Stimulated activated CD4-positive, alpha-beta T cell treated with anti-CD3 and anti-CD28 coated beads, Interleukin-1b, Interleukin-23, amount 100 ng/mL, for 24 hours (primary cell): ENCODE measurements at places on chromosomes 5 and 9.

- no peak for DNase-seq
These were observed 317.0 kb upstream of the RPS23 start for GRCh38 chr5:82595113-82595512.

GRCh38 chr5:125130591-125130990, 384.2 kb upstream of the ZNF608 start:
- no peak for DNase-seq

GRCh38 chr5:16617274-16617968, 624 bp upstream of the RETREG1 start:
- peak; percentile 16 for DNase-seq

- no peak for DNase-seq
These were observed 241.9 kb downstream of the IRX1 start for GRCh38 chr5:3837506-3837905.

DNA sequence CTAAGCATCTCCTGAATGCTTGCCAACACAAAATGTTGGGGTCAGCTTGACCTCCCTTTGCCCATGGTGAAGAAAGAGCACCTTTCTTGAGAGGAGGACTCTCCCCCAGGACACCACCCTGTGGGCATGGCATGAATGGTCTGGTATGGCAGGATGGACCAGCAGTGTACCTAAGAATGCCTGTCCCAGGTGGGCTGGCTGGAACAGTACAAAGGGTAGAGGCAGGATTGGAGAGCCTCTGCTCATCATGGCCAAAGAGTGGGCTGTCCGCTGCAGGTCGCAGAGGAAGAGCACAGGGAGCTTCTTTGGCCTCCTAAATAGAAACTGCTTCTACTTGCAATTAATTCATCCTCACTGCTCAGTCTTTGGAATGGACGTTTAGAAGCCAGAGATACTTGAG, 131.6 kb upstream of the OSMR start:
- no peak for DNase-seq

DNA sequence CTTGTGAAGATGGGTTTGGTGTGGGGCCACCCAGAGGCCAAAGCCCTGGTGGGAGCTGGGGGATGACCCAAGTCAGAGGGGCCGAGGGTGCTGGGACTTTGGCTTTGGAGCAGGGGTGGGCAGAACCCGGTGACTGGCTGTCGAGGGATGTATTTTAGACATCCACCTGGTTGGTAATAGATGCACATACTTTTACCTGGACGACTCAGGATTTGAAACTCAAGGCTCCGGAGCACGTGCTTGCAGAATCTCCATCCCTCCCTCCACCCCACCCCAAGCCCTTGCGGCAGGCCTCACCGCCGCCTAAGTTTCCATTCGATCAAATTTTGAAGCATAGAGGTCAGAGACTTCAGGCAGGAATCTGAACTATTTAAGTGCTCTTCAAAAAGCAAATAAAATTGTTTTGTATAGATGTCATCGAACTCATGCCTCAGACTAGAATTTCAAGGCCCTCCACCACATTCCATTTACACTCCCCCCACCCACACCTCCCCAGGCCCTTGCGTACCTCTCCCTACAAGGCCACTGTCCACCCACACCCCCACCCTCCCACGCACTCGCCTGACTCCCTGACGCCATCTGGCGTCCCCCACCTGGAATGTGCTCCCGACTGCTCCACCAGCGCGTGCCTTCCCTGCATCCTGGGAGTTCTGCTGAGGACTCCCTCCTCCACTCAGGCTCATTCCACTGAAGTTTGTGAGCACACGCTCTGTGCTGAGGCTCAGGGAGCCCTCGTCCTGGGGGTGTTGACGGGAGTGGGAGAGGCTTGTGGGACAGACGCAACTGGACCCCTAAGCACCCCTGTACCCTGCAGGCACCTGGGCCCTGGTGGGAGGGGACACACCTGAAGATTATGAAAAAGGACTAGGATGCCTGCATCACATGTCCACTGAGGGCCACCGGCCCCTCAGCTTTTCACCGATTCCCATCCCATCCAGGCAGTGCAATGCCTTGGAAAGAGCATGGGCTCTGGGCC, 56.4 kb upstream of the RPL26L1 start:
- no peak for DNase-seq

DNA sequence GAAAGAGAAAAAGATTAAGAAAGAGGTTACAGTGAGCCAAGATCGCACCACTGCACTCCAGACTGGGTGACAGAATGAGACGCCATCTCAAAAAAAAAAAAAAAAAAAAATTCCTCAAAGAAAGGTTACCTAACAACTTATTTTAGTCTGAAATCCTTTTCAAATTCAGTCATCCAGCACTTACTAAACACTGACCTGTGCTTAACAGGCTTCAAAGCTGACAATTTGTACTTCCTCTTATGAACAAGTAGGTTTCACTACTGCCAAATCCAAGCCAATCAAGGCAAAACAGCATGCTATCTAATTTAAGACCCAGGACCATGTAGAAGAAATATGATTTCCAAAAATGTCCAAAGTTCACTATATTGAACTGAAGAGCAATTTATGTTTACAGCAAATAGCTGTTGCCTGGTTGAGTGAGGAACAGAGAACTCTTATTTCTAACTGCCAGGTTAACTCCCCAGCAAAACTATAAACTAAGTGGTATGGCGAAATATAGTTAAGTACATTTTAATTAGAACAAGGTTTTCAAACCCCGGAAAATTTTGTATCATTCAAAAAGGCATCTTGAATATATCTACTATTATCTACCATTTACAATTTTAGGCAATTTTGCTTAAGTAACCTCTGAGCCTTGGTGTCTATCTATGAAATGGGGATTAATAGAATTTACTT, 13.4 kb downstream of the PWWP2A start:
- DNase-seq, result no peak

GRCh38 chr9:125444166-125444565, 182.5 kb downstream of the GAPVD1 start:
- DNase-seq, result no peak

- DNase-seq, result no peak
These were observed 46.8 kb downstream of the SLC1A3 start for GRCh38 chr5:36653044-36653705.

- DNase-seq, result no peak
These were observed 5.4 kb downstream of the SNX2 start for GRCh38 chr5:122780296-122780695.

- DNase-seq, result no peak
These were observed 3.9 kb downstream of the GRK6 start for GRCh38 chr5:177430140-177430951.

DNA sequence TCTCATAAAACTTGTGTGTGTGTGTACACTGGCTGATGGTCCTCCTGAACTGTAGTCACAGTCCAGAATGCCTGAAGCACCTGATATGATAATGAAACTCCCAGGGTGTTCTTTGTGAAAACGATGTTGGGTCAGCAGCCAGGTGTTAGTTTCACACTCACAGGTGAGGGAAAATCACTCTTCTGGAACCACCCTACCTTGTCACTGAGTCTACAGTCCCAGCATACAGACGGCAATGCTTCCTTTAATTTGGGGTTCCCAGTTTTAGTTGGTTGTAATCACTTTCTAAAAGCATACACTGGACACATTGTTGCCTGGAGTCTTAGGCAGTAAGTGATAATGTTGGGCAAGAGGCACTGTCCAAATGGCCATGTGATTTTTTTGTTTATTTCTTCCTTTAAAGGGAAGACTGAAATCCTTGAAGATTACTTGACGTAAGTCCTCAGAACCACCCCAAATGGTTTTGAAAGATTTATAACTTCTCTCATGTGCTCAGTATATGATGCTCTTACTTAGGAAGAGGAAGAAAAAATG, 18.2 kb upstream of the MGAT1 start:
- DNase-seq, result no peak

DNA sequence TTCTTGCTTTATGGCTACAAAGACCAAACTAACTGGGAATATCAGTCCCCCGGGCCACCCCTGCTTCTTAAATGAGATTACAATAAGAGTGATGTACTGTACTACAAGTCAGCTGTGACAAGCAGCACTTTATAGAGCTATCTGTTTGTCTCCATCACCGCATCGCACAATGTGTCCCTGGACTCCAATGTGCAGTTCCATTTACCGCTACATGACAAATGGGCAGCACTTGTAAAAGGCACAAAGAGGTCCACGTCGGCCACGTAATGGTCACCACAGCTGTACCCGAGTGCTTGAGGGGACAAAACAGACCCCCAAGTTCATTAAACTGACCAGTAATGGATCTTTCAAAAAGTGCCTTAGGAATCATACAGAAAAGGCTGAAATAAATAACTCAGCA, 54.1 kb downstream of the PSMB7 start:
- no peak for DNase-seq

GRCh38 chr5:83387041-83387440, 84.5 kb upstream of the VCAN start:
- DNase-seq, result no peak

DNA sequence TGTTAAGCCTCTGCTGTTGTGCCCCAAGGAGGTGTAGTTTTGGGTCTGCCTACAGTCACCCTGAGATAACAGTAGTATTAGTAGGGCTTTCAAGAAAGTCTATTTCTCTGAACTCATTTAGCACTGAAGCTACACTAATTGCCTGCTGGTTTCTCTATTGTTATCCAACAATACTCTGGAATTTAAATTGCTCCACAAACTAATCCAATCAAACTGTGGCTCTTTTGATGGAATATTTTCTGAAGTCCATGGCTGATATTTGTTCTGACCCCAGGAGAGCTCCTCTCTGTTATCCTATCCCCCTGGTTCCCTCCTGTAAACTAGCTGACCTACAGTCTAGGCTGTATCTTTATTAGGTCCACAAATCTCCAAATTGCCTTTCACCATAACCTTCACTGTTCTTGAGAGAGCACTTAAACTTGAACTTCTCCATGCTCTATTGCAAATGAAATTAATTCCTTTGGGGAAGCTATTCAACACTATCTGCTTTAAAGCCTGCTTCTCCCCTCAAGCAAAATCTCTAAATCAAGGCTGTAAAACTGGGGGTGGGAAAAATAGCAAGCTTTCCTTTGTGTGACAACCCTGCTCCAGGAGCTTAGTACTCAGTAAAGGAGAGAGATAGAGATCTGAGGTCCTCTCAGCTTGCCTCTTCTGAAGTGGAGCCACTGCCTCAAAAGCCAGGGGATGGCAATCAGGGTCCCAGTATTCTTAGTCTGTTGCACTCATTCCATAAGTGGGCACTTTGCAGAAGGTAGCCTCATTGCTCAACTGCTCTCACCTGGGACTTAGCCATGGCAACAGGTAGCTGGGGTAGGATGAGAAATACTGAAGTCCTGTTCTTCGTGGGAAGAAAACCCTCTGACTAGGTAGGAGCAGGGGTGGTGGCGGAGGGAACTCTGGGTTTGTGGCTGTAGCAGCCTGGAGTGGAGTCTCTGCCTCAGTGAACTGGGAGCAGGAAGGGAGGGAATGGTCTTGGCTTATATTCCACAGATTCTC, 110.9 kb downstream of the MACIR start:
- DNase-seq, result no peak

DNA sequence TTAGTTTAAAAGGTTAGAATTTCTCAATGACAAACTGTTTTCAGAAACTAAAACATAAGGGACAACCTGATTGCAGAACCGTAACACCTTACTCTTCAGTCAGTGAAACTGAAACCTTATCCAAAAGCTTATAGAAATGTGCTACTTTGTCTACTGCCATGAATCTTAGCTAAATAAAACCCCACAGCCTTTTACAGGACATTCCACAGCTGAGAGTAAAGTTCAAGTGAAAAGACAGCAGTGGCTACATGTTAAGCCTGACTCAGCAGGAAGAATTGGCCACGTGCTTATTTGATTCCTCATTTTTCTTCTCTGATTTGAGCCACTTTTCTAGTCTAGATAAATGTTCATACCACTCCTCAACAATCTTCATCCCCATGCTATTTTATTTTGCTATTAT, 278.7 kb upstream of the ISL1 start:
- DNase-seq, result no peak

GRCh38 chr5:122391621-122392020, 79.6 kb downstream of the SNCAIP start:
- no peak for DNase-seq

DNA sequence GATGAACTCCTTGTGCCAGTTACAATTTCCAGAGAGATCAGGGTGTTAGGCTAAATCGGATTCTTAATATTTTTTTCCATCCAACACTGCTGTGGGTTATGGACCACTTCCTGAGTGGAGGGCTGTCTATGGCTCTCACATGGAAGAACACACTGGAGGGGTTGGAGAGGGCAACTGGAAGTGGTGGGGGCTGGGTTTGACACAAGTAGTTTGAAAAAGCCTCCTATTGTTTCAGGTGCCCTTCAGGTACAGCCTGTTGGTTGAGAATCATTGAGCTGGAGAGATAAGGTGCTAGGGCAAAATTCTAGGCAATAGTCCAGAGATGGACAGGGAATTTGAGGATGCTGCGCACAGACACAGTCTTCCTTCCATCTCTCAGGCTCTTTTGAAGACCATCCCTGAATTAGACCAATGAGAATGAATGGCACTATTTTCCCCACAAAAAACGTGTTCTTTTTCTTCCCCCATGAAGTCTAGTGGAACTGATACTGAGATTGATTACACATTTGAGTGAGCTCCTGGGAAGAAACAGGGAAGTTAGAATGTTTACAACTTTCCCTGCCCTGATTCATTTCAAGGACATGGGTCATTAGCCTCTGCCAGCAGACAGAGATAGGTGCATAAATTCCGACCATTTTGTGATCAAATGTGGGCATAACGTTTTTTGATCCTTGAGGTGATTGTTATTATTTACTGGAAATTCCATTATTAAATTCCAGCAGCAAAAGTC, 87.7 kb downstream of the ACER2 start:
- DNase-seq, result no peak

- DNase-seq, result no peak
These were observed 233.4 kb upstream of the ITGA1 start for GRCh38 chr5:52554293-52554692.

GRCh38 chr5:95712347-95712958, 18.7 kb upstream of the RHOBTB3 start:
- no peak for DNase-seq

GRCh38 chr9:114513055-114513958, 8.0 kb upstream of the WHRN start:
- no peak for DNase-seq

- no peak for DNase-seq
These were observed 381.6 kb downstream of the TMEM38B start for GRCh38 chr9:106075960-106076327.

GRCh38 chr5:13662626-13663025, 281.9 kb downstream of the DNAH5 start:
- DNase-seq, result no peak

DNA sequence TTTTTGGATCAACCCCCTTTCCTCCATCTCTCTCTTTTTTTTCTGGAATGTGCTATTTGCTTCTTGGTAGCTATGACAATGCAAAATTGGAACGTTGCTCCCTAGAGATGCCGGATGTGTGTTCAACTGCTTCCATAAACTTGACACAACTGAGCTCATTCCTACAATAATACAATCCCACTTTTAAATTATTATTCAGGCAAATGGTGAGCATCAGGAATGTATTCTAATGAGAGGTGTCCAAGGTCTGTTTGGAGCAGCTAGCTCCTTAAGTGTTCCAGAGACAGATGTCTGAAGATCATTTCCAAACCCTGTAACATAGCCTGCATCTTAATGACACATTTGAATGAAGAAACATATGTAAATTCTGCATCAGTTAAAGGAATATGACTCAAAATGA, 518.4 kb downstream of the TAF11L14 start:
- DNase-seq, result no peak

GRCh38 chr5:33743099-33743498, 148.7 kb downstream of the ADAMTS12 start:
- no peak for DNase-seq

GRCh38 chr5:43244823-43245565, 53.0 kb downstream of the NIM1K start:
- DNase-seq, result no peak

GRCh38 chr9:37333288-37333687, 89.2 kb upstream of the GRHPR start:
- DNase-seq, result no peak
